ENCODE measurements at places on chromosomes 7 and 10.

- no peak for DNase-seq
Measured at GRCh38 chr10:30155401-30155800, 96.0 kb upstream of the JCAD start.

DNA sequence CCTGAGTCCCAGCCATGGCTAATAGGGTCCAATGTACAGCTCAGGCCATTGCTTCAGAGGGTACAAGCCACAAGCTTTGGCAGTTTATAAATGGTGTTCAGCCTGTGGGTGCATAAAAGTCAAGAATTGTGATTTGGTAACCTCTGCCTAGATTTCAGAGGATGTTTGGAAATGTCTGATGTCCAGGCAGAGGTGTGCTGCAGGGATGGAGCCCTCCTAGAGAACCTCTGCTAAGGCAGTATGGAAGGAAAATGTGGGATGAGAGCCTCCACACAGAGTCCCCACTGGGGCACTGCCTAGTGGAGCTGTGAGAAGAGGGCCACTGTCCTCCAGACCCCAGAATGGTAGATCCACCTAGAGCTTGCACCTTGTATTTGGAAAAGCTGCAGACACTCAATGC is 779.9 kb downstream of the GRM8 start:
- no peak for DNase-seq

DNA sequence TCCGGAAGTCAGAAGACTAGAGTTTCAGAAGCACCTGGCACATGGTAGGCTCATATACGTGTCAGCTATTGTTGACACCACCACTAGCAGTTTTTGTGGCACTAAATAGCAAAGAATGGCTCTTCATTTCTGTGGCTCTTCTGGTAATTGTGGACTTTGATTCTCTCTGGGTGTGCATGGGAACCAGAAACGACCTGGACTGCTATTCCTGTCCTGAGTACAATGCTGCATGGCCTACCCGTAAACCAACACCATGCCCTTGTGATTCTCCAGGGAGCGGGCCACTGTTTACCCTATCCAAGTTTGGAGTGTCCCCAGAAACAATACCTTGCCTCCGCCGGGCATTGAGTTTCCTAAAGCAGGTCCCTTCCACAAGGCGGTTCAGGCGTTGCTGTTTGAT is 162.9 kb upstream of the AOAH start:
- no peak for DNase-seq

- DNase-seq = no peak
Measured at GRCh38 chr10:15196021-15196834, 27.7 kb upstream of the NMT2 start.

DNA sequence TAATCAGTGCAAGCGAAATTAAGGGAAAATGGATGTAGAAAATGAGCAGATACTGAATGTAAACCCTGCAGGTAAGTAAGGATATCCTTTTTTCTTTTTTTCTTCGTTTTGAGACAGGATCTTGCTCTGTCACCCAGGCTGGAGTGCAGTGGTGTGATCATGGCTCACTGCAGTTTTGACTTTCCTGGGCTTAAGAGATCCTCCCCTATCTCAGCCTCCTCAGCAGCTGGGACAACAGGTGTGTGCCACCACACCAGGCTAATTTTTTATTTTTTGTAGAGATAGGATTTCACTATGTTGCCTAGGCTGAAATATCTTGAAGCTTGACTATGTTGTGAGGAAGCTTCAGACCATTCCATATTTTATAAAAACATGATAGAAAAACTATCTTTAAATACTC is 4.3 kb downstream of the PDCD4 start:
- no peak for DNase-seq

DNA sequence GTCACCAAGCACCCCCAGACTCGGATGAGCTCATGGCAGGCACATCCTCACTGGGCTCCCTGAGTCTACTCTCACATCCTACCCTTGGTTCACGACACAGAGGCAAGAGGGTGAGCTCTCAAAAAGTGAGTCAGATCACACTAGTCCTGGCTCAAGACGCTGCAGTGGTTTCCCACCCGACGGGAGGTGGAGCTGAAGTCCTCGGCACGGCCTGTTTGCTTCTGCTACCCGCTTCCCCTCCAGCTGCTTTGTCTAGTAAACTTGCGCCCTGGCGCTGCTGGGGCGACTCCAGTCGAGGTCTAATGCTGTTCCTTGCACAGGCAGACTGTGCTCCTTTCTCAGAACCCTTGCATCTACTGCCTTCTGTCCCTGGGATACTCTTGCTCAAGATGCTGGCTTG is 13.5 kb upstream of the SFMBT2 start:
- no peak for DNase-seq

DNA sequence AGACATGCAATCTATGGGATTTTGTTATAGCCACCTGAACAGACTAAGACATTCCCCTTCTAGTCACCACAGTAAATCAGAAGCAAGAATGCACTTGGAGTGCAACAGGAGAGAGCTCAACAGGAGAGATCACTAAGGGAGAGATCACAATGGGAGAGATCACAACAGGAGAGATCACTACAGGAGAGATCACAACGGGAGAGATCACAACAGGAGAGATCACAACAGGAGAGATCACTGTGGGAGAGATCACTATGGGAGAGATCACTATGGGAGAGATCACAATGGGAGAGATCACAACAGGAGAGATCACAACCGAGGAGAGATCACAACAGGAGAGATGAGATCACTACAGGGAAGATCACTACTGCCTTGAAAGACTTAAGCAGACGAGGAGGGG is 238.5 kb upstream of the PITRM1 start:
- DNase-seq = no peak

DNA sequence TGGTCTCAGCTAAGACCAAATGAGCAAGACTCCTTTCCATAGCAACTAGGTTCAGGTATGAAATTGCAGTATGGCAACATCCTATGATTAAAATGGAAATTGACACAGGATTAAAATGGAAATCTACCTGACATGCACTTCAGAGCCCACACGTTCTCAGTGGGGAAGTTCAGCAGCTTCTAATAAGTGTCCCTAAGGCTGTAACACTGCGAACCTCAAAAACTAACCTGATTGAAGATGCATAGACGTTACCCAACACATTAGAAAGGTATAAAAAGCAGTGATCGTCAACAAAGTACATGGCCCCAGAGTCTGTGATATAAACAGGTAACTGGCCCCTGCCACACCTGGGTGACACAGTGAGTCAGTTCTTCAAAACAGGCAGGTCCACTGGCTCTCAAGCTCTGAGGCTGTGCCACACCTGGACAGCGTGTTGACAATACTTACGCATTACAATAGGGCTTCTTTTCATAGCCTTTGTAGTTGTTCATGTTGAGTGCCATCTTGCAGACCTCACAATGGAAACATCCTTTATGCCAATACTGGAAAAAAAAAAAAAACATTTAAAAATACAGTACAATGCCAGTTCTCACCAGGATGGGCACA is 274.9 kb upstream of the NEBL start:
- no peak for DNase-seq

DNA sequence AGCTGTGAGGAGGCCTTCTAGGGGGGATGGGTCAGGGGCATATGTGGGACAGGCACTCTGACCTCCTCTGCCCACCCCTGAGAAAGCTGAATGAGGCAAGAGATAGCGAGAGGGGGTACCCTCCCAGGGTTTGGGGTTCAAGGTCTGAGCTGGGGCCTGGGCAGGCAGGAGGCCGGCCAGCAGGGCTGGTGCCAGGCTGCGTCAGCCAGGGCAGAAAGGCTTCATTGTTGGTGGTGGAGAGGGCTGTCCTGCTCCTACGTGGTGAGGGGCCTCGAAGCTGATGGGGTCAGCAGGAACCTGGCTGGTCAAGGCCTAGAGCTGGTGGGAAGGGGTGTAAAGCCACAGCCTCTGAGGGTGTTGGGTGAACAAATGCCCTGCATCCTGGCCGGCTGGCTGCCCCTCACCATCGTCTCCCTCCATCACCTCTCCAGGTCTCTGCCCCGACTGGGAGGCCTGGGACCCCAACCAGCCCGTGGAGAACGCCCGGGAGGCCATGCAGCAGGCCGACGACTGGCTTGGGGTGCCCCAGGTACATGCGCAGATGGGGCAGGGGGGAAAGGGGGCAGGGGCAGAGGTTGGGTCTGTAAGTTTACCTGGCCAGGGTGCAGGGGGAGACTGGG is 6.6 kb downstream of the FLNC start:
- no peak for DNase-seq

GRCh38 chr10:117322260-117322659 is 53.0 kb downstream of the PDZD8 start:
- DNase-seq = no peak

DNA sequence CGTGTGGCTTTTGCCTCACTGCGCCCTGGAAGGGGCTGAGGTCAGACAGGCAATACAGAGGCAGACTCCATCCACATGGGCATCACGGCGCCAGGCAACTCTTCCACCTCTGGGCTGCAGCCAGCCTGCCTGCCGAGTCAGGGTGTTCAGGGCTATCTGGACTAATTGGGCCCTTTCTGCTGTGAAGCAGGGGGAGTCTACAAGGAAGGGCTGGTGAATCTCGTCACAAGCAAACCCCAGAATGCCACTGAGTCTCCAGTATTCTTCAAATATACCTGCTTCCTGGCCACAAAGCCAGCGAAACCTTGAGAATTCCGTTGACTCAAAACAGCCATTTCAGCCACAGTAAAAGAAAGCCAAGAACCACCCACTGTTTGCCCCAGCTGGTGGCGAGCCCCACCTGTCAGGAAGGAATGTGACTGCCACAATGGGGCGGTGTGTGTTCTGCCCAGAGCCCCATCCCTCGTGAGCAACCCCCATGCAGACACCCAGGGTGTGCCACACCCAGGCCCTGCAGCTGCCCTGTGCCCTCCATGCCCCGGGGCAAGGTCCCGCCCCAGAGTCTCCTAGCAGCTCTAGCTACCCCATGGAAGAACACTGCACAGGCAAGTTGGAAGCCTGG is 117.3 kb downstream of the FAM53B start:
- no peak for DNase-seq

All from NT2/D1 (cell line).